ENCODE measurements at places on chromosomes 11 and 22.
A peak's percentile ranks its signal among the peaks of the same experiment; 100 is the strongest.

DNA sequence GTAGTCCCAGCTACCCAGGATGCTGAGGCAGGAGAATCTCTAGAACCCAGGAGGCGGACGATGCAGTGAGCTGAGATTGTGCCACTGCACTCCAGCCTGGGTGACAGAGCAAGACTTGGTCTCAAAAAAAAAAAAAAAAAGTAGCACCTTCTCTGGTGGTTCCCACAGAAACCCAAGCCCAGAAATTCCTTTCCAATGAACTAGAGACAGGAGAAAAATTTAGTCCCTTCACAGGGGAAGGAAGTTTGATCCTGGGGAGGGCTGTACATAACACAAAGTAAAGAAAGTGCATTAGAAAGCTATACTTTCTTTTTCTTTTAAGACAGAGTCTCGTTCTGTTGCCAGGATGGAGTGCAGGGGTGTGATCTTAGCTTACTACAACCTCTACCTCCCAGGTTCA, 25.5 kb upstream of the APOA1 start:
- no peak for DNase-seq

DNA sequence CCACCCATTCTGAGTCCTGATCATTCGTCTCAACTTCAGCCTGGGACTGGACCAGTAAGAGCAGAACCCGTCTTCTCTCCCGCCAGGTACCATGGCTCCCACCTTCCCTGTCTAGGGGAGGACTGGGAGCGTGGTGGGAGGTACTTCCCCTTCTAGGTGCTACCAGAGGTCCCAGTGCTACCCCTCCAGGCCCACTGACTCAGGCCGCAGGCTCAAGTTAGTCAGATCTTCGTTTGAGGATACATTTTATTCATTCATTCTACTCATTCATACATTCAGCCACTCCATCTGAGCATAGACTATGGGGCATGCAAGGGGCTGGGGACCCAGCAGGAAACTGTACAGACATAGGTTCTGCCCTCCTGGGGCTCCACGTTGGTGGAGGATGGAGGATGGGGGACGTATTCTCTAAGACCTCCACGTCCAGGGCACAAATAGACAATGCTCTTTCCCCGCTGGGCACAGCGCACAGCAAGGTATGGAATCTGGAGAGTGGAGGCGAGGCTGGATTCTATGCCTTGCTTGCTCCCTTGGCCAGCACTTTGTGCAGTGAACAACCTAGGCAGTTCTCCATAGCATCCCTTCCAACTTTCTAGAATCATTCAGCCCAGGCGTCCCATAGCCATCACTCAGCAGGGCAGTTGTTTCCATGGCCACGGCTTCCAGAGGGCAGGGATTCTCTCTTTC, 1.0 kb upstream of the RAB3IL1 start:
- no peak for DNase-seq

DNA sequence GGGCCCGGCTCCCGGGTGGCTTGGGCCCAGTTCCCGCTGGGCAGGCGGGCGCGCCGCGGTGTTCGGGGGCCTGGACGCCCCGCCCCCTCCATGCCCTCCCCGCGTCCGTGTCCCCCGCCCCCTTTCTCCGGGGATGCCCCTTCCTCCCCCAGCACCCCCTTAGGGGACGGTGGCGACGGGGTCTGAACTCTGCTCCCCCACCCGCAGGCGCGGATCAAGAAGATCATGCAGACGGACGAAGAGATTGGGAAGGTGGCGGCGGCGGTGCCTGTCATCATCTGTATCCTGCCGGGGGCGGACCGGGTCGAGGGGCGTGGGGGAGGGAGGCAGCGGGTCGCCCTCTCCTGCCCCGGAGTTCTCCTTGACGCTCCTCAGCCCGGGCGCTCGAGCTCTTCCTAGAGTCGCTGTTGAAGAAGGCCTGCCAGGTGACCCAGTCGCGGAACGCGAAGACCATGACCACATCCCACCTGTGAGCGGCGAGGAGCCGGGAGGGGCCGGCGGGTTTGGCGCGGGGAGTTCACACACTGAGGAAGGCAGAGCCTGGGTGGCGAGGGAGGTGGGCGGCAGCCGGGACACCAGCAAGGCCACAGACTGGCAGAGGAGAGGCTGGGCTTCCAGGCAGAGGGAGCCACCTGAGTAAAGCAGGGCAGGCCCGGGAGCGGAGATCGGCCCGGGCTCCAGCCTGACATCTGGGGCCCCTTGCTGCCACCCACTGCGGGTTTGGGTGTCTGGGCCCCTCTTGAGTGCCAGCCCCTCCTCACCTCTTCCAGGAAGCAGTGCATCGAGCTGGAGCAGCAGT, 546 bp downstream of the DRAP1 start:
- no peak for DNase-seq

DNA sequence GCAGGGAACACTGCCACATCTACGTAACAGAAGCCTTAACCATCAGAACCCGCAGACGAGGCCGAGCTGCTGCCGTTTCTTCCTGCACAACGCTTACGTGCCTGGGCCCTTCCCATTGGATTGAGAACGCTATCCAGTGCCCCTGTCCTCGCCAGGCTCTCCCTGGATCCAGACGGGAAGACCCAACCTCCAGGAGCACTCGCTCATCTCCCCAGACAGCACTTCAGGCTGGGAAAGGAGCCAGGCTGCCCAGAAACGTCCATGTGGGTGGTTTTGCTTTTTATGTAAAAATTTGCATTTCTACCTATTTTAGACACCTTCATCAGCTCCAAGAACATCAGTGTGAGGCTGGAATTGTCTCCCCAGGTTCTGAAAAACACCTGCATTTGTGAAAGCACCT, 7.3 kb upstream of the CRYBB3 start:
- no peak for DNase-seq

GRCh38 chr22:32652645-32653270, 148.7 kb upstream of the TIMP3 start:
- no peak for DNase-seq

DNA sequence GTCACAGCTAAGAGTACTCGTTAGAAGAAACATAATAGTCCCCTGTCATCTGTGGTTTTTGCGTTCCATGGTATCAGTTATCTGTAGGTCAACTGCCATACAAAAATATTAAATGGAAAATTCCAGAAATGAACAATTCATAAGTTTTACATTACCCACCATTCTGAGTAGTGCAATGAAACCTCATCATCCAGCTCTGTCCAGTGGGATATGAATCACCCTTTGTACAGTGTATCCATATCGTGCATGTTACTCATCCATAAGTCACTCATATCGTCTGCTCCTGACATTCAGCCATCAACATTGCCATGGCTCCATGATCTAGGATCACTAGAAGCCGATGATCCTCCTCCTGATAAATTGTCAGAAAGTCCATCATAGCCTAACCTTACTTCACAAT, 174.9 kb upstream of the C11orf87 start:
- no peak for DNase-seq

- DNase-seq, result no peak
Observed at GRCh38 chr11:122813894-122814270, 24.4 kb upstream of the CRTAM start.

- DNase-seq, result peak; percentile 27
Observed at GRCh38 chr22:46149512-46150033, 753 bp upstream of the PPARA start.

GRCh38 chr11:12719221-12719620, 45.0 kb downstream of the TEAD1 start:
- no peak for DNase-seq

DNA sequence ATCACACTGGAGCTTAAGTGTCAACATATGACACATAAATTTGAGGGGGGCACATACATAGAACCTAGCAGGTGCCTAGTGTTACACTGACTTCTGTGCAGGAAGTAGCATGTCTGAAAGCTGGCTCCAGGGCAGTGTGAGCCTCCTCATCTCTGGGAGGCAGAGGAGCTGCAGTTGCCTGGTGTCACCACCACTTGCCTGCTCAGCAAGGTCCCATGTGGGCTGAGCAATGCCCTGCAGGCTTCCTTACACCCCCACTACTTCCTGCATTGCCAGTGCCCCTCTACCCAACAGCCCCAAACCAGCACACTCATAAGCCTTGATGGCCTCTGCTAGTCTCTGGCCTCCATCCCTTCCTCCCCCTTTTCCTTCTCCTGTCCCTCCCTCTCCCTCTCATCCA, 165.8 kb downstream of the BUD13 start:
- no peak for DNase-seq

GRCh38 chr11:130381317-130381716, 47.1 kb downstream of the ADAMTS8 start:
- DNase-seq, result no peak

DNA sequence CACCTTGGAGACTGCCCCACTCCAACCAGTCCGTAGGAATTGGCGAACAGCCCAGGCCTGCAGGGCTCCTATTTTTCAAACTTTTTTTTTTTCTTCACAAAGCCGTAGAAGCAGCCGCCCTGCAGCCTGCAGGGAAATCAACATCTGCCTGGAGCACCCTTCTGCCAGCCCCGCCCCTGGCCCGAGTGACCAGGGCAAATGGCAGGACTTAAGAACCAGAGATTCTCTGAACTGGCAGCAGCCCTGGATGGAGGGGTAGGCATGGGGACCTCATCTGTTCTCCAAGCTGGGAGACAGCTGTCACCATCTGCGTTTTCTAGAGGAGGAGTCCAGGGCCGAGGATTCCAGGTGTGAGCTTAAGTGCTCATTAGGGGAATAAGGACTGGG, 5.6 kb downstream of the SCN2B start:
- no peak for DNase-seq

DNA sequence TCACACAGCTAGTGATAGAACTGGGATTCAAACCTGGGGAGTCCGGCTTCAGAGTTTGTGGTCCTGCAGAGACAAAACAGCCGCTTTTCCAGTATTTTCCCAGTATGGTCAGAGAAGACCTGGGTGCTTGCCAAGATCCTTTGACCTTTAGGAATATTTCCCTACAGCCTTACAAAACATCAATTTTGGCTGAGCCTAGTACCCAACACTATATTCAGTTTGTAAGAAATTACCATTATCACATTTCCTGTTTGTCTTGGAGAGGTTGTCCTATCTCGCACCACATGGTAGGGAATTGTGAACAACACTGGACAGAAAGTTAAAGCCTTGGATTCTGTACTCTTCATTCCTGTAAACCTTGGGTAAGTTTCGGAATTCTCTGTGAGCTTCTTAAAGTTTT, 10.7 kb upstream of the NEU3 start:
- DNase-seq, result no peak

GRCh38 chr22:44482776-44483175, 15.3 kb downstream of the RTL6 start:
- DNase-seq, result no peak

- DNase-seq, result no peak
Observed at GRCh38 chr22:50678651-50679521, 6.3 kb downstream of the SHANK3 start.

GRCh38 chr11:104442321-104442720, 278.4 kb upstream of the PDGFD start:
- no peak for DNase-seq

GRCh38 chr22:30238661-30239487, 7.7 kb downstream of the LIF start:
- no peak for DNase-seq

- DNase-seq, result no peak
Observed at GRCh38 chr22:43273902-43274484, 69.2 kb downstream of the SCUBE1 start.

GRCh38 chr11:32115446-32115845, 24.6 kb downstream of the RCN1 start:
- no peak for DNase-seq

GRCh38 chr11:134755535-134755934, 343.5 kb upstream of the B3GAT1 start:
- no peak for DNase-seq

DNA sequence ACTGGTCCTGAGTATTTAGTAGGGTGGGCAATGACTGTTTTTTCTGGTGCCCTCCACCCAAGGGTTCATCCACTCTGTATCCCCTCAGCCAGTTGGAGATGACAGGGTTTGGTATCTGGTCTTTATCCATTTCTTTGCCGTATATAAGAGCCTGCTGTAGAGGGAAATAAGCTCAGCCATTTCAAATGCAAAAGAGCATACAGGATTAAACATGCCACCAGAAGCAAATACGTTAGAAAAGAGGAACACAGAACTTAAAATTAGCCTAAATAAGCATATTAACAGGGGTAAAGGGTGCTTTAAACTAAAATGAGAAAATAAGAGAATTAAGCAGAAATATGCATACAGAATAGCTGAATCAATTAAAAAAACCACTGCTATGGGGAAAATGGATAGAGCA, 27.8 kb upstream of the TOP3B start:
- no peak for DNase-seq

- DNase-seq, result peak; percentile 76
Observed at GRCh38 chr22:36356708-36357624, 30.8 kb downstream of the MYH9 start.

GRCh38 chr11:5923794-5924193, 18.3 kb upstream of the OR56A3 start:
- DNase-seq, result no peak

- no peak for DNase-seq
Observed at GRCh38 chr22:38777087-38777671, 16.8 kb downstream of the DNAL4 start.

- DNase-seq, result no peak
Observed at GRCh38 chr11:66111158-66111557, 41.1 kb downstream of the PACS1 start.

- DNase-seq, result no peak
Observed at GRCh38 chr11:111310723-111311122, 12.4 kb downstream of the POU2AF3 start.

- DNase-seq, result no peak
Observed at GRCh38 chr11:122711831-122712381, 56.4 kb downstream of the UBASH3B start.

GRCh38 chr11:15563054-15563453, 448.3 kb downstream of the INSC start:
- no peak for DNase-seq

- DNase-seq, result no peak
Observed at GRCh38 chr11:72816404-72816990, 2.3 kb downstream of the ATG16L2 start.

GRCh38 chr22:39515266-39516050, 4.9 kb upstream of the ATF4 start:
- DNase-seq, result no peak

DNA sequence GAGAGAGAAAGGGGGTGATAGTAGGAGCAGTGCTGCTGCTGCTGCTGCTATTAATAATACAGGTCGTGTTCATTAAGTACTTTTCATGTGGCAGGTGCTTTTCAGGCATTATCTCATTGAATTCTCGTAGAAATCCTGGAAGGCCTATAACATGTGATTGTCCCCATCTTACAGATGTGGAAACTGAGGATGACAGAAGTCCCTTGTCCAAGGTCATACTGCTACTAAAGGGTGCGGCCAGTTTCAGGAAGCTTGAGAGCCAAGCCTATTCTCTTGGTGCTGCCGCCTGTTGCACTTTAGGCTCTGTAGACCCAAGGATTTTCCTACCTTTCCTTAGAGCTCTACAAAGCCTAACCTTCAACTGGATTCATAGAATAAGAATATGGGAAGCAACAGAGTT, 193.3 kb downstream of the DBX1 start:
- no peak for DNase-seq
